CD4-positive, alpha-beta T cell treated with Interleukin-6 at 100 ng/mL for 8 hours (primary cell): ENCODE measurements at places on chromosomes 5 and 9.
A peak's percentile ranks its signal among the peaks of the same experiment; 100 is the strongest.

DNA sequence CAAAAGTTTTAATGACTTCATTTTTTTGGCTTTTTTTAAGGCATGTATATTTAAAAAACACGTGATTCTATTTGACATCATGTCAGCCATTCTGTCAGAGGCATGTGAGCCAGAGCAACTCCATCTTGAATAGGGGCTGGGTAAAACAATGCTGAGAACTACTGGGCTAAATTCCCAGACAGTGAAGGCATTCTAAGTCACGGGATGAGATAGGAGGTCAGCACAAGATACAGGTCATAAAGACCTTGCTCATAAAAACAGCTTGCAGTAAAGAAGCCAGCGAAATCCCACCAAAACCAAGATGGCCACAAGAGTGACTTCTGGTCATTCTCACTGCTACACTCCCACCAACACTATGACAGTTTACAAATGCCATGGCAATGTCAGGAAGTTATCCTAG, 1000.6 kb upstream of the DMAC1 start:
- DNase-seq, result no peak

GRCh38 chr5:157253547-157253946, 12.4 kb upstream of the CYFIP2 start:
- no peak for DNase-seq

- DNase-seq, result no peak
These were observed 110.4 kb upstream of the GRHPR start for GRCh38 chr9:37311938-37312708.

DNA sequence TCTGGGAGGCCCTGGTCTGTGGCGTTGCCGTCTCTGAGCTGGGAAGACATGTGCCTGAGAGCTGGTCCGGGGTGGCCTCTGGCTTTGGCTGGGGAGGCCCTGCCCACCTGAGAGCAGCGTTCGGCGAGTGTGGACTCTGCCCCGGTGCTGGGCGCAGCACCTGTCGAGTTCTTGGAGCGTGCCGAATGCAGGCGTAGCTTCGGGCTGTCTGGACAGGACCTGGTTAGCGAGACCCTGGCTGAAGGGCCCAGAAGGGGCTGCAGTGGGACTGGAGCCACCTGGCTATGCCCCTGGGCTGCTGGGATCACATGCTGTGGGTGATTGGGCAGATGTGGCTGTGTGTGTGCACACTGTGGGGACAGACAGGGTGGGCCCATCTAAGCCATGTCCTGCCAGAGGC, 56.5 kb downstream of the RXRA start:
- DNase-seq, result no peak

DNA sequence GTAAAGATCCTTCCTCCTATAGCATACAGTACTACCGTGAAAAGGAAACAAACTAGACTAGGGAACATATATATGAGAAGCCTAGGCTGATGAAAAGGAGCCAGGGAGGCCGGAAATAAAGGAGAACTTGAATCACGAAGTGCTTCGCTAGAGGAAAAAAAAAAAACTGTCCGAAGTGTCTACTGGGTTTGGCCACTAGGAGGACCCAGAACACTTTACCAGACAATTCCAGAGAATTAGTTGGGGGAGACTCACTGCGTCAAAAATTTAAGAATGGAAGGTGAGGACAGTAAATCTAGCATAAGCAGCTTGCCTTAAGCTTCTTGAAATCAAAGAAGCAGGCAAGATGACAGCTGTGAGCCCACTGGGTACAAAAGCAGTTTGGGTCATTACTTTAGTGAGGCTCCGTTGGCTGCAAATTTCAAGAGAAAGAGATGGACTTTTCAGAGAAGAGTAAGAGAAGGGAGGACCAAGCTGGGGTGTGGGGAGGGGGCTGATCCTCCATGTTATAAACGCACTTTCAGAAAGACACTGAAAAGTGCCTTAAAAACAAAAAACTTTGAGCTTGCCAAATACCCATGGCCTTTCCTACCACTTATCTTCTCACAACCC, 47.4 kb downstream of the P4HA2 start:
- DNase-seq, result no peak

- DNase-seq, result no peak
These were observed 44.1 kb downstream of the ANGPTL2 start for GRCh38 chr9:127078336-127078735.

DNA sequence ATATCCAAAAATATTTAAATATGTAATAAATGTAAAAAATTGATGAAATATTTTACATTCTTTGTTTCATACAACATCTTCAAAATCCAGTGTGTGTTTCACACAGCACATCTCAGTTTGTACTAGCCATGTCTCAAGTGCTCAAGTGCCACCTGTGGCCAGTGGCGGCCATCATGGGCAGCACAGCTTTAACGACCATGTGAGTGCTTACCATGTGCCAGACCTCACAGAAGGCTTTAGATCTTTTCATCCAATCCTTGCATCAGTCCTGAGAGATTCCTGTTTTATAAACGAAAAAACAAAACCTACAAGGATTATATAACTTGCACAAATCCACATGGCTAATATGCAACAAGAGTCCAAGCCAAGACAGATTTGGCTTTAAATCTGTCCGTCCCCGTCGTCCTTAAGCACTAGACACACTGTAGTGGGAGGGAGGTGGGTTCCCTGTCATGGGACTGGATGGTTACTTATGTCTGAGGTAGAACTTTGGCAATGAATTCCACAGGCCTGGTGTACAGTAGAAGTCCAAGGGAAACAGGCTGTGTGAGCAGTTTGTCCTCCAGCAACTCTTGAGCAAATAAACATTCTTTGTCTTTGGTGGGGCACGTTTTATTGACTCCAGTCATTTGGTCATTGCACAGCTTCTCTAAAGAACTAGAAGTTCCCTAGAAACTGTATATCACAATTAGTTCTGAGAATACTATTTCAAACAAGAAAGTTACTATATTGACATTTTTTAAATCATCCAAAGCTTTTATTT, 25.0 kb upstream of the F2R start:
- DNase-seq, result no peak

DNA sequence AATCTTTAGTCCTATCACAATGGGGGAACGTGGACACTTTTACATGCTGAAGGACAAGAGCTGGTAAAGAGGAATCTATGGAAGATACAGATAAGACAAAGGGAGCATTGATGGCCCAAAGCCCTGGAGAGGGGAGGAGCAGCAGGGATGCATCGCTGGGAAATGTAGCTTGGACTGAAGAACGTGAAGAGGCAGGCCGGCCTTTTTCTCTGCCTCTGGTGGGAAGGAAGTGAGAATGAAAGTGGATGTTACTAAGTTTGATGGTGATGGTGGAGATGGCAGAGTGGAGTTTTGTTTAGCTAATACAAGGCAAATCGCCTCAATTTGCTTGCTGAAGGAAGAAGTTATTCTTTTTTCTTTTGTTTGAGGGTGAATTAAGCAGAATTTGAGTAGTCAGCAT, 124.6 kb upstream of the TAF11L2 start:
- no peak for DNase-seq

DNA sequence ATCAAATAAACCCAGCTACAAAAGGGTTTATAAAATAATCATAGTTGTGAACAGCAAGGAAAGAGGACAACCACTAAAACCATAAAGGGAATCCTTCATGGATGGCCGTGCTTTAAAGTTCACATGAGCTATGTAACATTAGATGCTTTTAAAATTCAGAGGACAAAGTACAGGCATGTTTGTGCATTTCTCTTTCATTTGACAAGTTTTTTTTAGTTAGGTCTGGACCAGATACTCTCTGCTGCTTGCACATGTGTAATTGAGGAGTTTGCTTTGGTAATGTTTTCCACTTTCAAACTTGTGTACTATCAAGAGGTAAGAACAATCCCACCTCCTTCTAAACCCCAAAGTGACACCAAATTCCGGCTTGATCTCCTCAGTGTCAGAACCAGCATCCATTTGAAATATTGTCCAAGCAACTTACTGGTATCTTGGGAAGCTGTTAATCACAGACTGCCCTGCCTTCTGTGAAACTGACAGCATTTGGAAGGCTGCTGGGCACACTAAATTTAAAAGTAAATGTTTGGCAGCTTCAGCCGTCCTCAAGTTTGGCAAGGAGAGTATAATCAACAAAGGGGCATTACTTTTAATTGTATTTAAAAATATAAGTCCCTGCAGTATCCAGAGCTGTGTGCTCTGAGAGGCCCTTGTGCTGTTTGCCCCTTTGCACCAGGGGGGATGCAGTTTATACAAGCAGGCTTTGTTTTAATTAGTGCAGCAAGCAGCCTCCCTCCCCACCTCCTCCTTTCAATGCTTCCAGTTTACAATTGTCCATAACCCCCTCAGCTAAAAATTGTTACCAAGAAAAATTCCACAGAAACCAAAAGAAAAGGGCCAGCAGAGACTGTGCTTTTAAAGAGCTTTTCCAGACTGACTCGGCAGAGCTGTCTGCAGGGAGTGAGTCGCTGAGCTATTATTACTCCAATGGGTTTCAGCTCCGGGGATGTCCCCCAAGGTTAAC, 328.3 kb upstream of the MPDZ start:
- no peak for DNase-seq

GRCh38 chr9:131275332-131276093, 797 bp downstream of the FAM78A start:
- peak; percentile 28 for DNase-seq

GRCh38 chr5:58066557-58066956, 393.3 kb downstream of the PLK2 start:
- no peak for DNase-seq

DNA sequence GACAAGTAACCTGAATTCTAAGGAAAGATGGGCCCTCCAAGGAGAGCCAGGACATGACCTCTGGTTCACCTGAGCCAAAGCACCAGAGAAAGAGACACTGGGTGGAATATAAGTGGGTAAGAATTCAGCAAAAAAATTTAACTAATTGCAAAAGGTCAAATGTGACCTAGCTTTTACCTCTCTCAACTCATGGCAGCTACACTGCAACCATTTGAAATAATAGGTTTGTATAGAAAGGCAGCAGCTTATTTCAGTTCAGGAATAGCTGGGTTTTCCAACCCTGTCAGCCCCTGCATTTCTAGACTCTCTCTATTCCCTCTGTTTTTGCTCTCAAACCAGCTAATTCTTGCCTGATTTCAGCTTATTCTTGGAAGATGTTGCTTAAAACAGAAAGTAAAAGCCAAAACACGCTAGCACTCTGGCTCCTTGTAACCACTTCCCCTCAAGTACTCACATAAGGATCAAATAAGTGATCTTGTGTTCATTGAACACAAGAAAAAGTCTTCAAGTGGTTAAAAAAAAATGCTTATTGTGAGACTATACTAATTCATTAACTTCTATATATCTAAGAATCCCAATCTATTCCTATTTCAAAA, 101.1 kb upstream of the NR4A3 start:
- DNase-seq, result peak; percentile 27

DNA sequence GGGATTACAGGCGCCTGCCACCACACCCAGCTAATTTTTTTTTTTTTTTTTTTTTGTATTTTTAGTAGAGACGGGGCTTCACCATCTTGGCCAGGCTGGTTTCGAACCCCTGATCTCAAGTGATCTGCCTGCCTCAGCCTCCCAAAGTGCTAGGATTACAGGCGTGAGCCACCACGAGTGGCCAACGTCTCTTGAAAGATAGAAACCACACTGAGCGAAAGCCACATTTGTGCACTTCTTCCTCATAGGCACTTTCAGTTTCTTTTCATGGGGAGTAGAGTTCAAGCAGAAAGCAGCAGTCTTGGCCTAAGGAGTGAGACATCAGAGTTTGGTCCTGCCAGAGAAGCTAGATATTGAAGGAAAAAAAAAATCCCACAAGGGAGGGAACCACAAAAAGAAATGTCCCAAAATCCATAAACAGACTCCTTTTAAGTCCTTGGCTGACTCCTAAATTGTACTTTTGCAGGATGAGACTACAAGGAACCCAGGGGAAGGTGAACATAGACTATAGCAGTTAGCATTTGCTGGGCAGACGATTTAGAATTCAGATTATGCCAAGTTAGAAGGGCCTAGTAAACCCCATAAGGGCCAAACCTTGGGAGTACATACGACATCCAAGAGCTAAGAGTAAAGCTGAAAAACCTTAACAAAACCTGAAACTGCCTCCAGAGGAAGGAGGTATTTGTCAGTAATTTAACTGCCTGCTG, 43.9 kb upstream of the GLIPR2 start:
- DNase-seq, result peak; percentile 45

GRCh38 chr9:136944212-136944518, 373 bp downstream of the FBXW5 start:
- no peak for DNase-seq

DNA sequence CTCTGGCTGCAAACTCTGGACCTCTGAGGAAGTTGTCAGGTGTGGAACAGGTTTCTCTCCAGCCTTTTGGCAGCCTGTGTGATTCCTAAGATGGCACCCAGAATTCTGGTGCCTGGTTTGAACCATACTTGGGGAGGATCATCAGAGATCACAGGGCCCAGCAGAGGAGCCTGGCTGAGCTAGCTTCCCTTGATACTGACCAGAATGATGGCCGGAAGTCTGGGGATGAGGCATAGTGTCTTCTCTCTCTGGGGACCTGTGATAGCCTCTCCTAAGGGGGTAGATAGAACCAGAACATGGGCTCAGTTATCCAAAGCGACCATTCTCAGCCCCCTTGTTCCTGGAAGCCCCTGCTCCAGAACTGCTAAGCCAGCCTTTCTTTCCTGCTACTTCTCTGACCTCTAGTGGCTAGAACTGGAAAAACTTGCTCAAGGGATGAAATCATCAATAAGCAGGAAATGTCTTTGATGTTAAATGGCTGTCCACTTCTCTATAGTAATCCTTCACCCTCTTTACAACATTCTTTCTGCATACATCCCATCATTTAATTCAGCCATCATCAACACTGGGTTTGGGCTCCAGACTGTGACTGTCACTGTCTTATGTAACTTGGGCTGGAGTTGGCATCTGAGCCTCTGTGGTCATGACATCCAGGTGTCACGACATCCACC, 55.1 kb downstream of the C9orf152 start:
- DNase-seq, result peak; percentile 23

GRCh38 chr5:72611118-72611730, 104.0 kb upstream of the ZNF366 start:
- peak; percentile 25 for DNase-seq

- no peak for DNase-seq
These were observed 120.8 kb downstream of the ENC1 start for GRCh38 chr5:74519679-74520078.

GRCh38 chr9:133294257-133294656, 19.3 kb upstream of the ABO start:
- DNase-seq, result no peak

GRCh38 chr9:105238302-105238701, 6.1 kb upstream of the SLC44A1 start:
- DNase-seq, result no peak

GRCh38 chr5:144028636-144029035, 141.8 kb downstream of the YIPF5 start:
- DNase-seq, result no peak

DNA sequence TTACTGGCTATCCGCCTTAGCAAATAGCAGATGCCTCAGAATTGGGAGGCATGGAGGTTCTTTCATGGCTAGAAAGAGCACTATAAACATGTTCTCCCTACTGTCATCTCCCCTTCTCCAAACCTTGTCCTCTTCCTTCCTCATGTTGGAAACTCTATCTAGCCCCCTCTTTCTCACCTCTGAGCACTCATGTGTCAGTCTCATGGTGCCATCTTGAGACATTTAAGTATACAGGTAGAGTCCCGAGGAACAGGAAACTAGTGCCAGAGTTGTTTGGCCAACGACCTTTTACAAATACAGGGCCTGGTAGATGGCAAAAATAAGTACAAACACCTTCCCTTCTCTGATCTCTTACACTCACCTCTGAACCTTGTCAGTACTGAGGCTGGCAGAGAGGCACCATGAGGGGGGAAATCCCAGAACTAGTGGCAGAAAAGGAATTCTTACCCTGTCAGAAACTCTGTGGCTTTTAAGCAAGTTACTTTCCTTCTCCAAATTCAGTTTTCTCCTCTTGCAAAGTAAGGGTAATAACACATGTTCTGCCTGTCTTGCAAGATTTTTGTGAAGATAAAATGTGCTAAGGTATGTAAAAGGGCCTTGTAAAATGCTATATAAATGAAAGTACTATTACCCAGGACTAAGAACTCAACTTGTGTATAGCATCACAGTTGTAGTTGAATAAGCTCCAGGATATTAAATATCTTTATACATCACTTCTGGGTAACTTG, 94.1 kb upstream of the SNX2 start:
- DNase-seq, result no peak
